ENCODE measurements at places on chromosomes 1 and 21. TPM values are rescaled to one million over a fixed set of nuclear protein-coding genes. Genes with fewer than 3 reads are reported as not detected.

OTUD3 gene
- total RNA-seq = 2.1 TPM

UTP25 gene
- 3.1 TPM for total RNA-seq

DYNLT4 gene
- not detected for total RNA-seq

SPRR4 gene
- total RNA-seq = not detected

CASQ1 gene
- total RNA-seq = not detected

MYBPH gene
- not detected for total RNA-seq

ITLN2 gene
- not detected for total RNA-seq

ZBTB37 gene
- 0.88 TPM for total RNA-seq

F13B gene
- total RNA-seq = not detected

NPPB gene
- total RNA-seq = not detected

SLC37A1 gene
- 18.8 TPM for total RNA-seq

CLEC20A gene
- 0.28 TPM for total RNA-seq

TIAM1 gene
- total RNA-seq = 19.3 TPM

SPATA1 gene
- 16.8 TPM for total RNA-seq

RAB7B gene
- 35.4 TPM for total RNA-seq

KTI12 gene
- total RNA-seq = 10.9 TPM

PDE9A gene
- 1.4 TPM for total RNA-seq
